ENCODE measurements at places on chromosomes 1 and 21. TPM values are rescaled to one million over a fixed set of nuclear protein-coding genes. Genes with fewer than 3 reads are reported as not detected.
A peak's percentile ranks its signal among the peaks of the same experiment; 100 is the strongest.

GBP7 gene
- polyA plus RNA-seq: 0.14 TPM

ADARB1 gene
- 39.4 TPM for polyA plus RNA-seq

DNA sequence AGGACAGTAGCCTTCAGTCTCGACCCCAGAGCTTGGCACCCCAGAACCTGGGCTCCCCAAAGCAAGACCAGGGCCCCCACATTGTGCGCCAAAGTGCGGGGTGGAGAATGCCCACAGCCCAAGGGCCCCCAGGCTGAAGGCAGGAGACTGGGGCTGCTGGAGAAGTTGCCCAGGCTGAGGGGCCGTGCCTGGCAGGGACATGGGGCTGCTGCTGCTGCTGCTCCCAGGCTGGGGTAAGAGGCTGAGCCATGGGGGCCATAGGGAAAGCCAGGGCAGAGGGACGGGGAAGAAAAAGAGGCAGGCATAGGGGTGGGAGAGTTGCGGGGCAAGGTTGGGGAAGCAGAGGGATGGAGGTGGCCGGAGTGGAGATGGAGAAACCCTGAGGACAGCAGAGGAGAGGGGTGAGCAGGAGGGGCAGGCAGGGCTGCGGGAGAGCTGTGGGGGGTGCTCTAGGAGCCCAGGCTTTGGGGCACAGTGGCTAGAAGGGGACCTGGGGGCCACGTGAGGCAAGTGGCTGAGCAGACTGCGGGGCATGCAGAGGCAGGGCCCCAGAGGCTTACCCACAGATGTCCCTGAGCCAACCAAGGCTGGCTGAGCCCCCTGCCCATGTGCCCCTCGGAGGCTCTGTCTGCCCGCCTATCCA is 18.9 kb downstream of the SLC27A3 start:
- DNase-seq: no peak

DTL gene
- 8.0 TPM for polyA plus RNA-seq

GRCh38 chr1:99527078-99527477 is 118.8 kb upstream of the PALMD start:
- DNase-seq: no peak

DNA sequence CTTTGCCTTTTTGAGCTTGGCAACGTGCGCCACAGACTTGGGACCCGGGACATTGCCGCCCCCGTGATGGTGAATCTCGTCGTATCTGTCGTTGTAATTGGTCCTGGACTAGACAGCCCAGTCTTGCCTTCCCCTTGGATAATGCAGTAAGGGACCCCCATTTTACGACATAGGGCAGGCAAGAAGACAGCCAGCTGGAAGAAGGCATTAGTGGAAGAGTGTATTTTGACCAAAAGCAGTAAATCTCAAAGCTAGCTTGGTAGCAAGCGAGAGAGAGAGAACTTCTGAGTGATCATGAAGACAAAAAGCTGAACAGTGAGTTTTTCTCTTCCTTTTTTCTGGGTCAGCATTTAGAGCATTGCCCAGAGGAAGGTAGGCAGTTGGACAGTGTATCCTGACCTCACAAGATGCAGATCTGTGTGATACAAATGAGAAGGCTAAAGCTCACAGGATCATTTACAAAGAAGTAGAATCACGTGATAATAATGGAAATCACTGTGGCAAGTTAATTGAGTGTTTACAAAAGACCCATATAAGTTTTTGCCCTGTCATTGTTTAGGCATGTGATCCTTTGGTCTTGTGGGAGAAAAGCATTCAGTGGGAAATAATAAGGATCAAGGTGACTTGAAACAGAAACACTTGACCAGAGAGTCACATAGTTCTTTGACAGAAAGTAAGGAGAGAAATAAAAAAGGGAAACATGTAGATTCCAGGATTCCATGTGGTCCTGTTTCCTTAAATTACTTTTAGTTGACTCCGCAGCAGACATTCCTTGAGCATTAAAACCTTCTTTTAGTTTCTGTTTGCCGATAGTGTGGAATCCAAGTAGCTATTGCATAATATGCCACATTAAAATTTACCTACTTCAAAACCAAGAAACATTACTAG is 66.3 kb downstream of the CNST start:
- no peak for DNase-seq

- no peak for DNase-seq
Observed at GRCh38 chr1:27542463-27543273, 52.7 kb upstream of the WASF2 start.

SPRR2E gene
- not detected for polyA plus RNA-seq

LCE1F gene
- polyA plus RNA-seq: not detected

DNA sequence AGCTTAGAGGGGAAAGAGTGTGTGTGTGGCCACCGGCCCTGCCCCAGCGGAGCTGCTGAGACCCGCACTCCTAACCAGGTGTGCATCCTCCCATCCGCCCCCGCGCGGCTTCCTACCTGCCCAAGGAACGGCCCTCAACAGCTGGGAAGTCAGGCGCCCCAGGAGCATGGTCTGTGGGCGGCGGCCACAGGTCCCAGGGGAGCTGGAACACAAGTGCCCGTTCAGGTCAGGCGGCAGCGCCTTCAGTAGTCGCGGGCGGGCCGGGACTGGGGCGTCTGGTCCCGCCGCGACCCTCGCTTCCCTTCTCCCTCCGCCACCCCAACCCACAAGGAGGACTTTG is 448 bp downstream of the AURKAIP1 start:
- DNase-seq: no peak

DNA sequence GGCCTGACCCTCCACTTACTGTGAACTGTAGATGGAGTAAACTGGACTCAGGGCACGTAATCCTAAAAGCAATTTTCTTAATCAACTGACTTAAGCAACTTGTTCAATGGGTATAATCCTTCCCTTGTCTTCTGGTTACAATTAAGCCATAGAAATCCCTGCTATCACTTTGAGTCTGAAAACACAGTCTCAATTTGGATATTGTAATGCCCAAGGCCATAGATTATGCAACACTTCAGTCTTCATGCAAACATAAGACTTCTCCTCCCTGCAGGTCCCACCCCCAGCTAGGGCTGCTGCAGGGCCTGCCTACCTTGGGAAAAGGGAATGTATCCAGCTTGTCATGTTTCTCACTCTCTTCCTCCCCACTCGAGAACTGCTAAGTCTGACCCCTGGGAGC is 6.2 kb upstream of the SLC5A9 start:
- DNase-seq: no peak

DNA sequence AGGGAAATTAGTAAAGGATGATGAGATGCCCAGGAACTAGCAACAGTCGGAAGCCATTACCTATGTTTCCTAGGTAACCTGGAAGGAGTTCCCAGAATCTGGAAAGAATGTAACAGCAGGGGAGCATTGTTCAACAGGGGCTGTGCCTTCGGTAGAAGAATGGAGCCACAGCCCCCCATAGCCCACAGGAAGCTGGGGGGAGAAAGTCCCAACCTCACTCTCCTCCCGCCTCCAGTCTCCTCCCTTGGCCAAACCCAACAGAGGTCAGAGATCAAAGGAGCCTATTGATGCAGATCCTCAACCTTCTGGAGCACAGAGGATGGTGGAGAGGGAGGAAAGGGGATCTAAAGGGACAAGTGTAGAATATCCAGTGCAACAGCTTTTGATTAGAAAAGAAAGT is 131.5 kb upstream of the SLC44A3 start:
- no peak for DNase-seq

DNA sequence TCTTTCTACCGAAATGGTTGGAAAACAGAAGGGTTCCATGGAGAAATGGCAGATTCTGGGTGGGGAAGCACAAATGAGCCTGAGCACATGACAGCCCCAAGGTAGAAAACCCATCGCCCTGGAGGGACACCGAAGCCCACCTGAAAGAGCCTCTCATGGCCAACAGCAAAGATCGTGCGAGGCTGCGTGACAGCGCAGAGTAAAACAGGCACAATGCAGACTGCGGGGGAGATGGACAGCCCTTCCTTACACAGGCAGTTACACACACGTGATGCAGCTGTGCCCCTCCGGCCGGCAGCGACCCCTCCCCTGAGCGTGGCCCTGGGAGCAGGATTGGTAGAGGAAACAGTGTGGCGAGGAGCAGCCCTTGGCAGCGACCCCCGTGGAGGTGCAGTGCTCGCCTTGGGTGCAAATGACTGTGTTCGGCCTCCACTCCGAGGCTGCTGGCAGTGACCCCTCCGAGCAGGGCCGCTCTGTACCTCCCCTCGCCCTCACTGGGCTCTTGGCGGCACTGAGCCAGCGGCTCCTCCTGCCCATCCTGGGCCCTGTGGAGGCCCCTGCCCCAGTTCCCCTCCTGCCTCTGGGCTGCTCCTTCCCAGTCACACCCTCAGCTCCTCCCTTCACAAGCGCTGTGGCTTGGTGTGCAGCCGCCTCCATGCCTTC is 120.9 kb upstream of the COL6A1 start:
- no peak for DNase-seq

DNA sequence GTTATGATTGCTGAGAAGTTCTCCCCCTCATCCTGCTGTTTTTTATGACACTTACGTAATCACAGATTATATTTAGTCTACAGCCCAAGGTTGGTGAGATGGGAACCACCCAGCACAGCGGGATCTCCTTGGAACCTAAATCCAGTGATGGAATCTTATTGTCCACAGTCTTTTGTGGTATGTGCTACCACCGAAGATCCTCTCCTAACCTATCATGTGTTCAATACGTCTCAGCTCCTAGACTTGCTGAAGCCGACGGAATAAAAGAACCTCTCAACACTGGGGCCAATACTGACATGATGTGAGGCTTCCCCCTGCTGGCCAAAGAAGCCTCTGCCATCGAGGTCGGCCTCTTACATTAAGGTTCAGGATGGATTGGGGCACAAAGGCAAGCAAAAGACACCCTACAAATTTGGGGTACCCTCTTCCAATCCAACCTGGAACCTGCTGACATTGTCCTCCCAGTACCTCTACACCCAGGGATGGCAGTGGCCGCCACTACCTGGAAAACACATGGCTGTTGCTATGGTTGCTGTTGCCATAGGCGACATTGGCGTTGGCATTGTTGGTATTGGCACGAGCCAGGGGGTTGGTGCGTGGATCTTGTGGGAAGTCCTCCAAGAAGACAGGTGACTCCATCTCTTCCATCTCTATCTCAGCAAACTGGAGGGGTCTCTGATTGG is 19.4 kb upstream of the KIF21B start:
- peak; percentile 35 for DNase-seq

ATPAF1 gene
- 82.5 TPM for polyA plus RNA-seq

GRCh38 chr1:176208034-176208433 is 948 bp upstream of the COP1 start:
- no peak for DNase-seq

AUNIP gene
- polyA plus RNA-seq: 3.9 TPM

ST6GALNAC3 gene
- polyA plus RNA-seq: 22.0 TPM

FCER1G gene
- 18.7 TPM for polyA plus RNA-seq

GRCh38 chr1:28656335-28656734 is 7.9 kb downstream of the RNU11 start:
- no peak for DNase-seq

GRCh38 chr1:66341446-66342089 is 192.4 kb upstream of the SGIP1 start:
- DNase-seq: no peak

- no peak for DNase-seq
Observed at GRCh38 chr1:173269490-173270230, 62.5 kb upstream of the TNFSF4 start.

GRCh38 chr1:245512980-245513578 is 358.3 kb downstream of the KIF26B start:
- DNase-seq: no peak

GRCh38 chr1:55827350-55827749 is 612.2 kb upstream of the USP24 start:
- DNase-seq: no peak

KCNA2 gene
- 22.8 TPM for polyA plus RNA-seq

HOOK1 gene
- 6.5 TPM for polyA plus RNA-seq

DNA sequence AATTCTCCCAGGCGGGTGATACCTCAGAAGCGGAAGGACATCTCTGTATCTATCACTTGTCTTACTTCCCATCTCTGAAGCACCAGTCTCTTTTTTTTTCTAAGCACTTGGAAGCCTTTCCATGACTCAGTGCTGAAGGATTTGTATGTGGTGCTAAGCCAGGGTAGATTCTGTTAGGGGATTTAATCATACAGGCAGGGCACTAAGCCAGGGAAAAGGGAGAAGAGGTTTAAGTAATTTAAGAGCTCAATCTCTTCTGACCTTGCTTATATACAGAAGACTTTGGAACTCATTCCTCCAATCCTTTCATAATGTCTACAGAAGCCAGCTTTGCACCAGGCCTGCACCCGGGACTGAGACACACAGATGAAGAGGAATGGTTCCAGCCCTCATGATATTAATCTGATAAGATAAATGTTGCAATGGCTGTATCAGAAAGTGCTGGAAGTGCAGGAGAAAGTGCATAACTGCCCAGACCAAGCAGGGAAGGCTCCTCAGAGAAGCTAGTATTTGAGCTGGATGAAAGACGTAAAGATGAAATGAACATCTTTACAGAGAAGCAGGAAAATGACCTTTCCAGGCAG is 11.0 kb downstream of the FAM163A start:
- DNase-seq: no peak

FAM3B gene
- polyA plus RNA-seq: 0.24 TPM

DNA sequence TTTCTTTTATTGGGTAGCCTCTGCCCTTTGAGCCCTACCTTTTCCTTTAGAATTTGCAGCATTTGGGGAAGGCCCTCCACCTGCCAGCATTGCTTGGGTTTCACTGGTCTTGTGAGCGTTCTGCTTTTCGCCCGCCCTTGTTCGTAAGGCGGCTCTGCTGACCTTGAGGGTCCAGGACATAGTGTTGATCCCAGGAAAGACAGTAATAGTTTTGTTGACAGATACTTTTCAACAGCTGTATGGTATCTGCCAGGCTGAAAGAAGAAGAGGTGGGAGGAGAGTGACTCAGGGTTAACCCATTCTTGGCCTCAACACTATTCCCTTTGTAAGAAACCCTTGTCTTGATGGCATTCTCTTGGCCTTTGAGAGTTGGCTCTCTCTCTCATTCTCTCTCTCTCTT is 113.4 kb upstream of the SPAG17 start:
- DNase-seq: no peak

- DNase-seq: no peak
Observed at GRCh38 chr21:30227633-30228404, 11.9 kb upstream of the CLDN8 start.

DNA sequence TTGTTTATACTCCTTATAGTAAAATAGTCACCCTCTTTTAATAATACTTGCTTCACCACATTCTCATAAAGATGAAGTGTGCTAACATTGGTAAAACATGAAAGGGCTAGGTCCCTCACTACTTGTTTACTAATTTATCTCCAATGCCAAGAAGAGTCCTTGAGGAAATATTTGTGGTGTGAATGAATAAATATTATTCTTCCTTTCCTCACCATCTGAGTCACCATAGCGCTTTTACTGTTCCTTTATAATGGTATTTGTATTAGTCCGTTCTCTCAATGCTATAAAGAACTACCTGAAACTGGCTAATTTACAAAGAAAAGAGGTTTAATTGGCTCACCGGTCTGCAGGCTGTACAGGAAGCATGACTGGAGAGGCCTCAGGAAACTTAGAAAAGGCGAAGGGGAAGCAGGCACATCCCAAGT is 222.8 kb upstream of the ZRANB2 start:
- no peak for DNase-seq
